ENCODE measurements at places on chromosomes 16 and 17. TPM values are rescaled to one million over a fixed set of nuclear protein-coding genes. Genes with fewer than 3 reads are reported as not detected.

Gene KRT36
- total RNA-seq, result not detected

- H3K4me1 ChIP-seq, result no peaks in the 10 kb centered on the region
- peak overlapping the region; percentile 7 for H3K27ac ChIP-seq
- DNase-seq, result no peak
- no peak overlapping the region for H3K4me3 ChIP-seq
Measured at GRCh38 chr16:29306943-29307597, 99.4 kb downstream of the NPIPB11 start.

Gene NECAB2
- not detected for total RNA-seq

Gene IRX6
- 0.10 TPM for total RNA-seq

- peaks cover 5% of the 10 kb centered on the region for H3K4me1 ChIP-seq
- H3K27ac ChIP-seq, result no peak overlapping the region
- H3K36me3 ChIP-seq, result no peaks in the 10 kb centered on the region
- no peak overlapping the region for H3K4me3 ChIP-seq
Measured at GRCh38 chr17:47902039-47902744, 6.2 kb downstream of the SP2 start.

GRCh38 chr17:39663688-39664580 lies 1.2 kb upstream of the TCAP start:
- H3K4me3 ChIP-seq, result no peak overlapping the region
- DNase-seq, result peak; percentile 70
- peaks cover 52% of the 10 kb centered on the region for H3K4me1 ChIP-seq
- peaks cover 5% of the 10 kb centered on the region for H3K27me3 ChIP-seq
- H3K36me3 ChIP-seq, result no peaks in the 10 kb centered on the region

DNA sequence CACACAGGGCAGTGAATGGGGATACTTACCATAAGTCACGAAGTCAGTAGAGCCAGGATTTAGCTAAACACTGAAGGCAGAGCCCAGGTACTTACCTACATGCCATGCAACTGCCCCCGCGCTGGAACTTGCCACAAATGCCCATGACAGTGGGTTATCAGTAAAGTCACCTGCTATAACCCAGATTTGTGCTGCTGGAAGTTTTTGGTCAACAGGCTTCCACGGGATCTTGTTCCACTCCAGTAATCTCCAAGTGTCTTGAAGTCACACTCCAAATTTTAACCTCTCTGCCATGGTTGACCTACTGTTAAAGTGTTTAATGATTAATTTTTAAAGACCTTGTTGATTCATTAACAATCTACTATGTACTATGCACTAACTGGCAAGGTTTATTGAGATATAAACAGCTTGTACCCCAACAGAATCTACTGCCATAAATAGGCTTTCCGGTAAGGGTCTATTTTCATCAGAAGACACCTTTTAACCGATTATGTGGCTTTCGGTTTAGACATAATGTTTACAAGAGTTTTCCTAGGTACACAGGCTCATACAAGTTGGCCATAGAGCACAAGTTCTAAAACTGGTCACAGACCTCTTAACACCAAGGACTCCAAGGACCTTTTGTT lies 6.3 kb upstream of the SLC5A11 start:
- H3K4me1 ChIP-seq, result peaks cover 10% of the 10 kb centered on the region
- no peak overlapping the region for H3K4me3 ChIP-seq
- no peaks in the 10 kb centered on the region for H3K36me3 ChIP-seq
- peak overlapping the region; percentile 25 for H3K27ac ChIP-seq
- no peaks in the 10 kb centered on the region for H3K27me3 ChIP-seq

- no peaks in the 10 kb centered on the region for H3K36me3 ChIP-seq
- H3K4me1 ChIP-seq, result peaks cover 17% of the 10 kb centered on the region
- peak overlapping the region; percentile 82 for H3K27ac ChIP-seq
- DNase-seq, result peak; percentile 82
Measured at GRCh38 chr17:15456972-15457722, 10.3 kb downstream of the CDRT4 start.

Gene OTOA
- 0.07 TPM for total RNA-seq

GRCh38 chr17:57975044-57975443 lies 13.0 kb downstream of the VEZF1 start:
- no peaks in the 10 kb centered on the region for H3K27me3 ChIP-seq
- H3K4me1 ChIP-seq, result peaks cover 17% of the 10 kb centered on the region
- peaks cover under 1% of the 10 kb centered on the region for H3K36me3 ChIP-seq
- H3K27ac ChIP-seq, result peak overlapping the region; percentile 22
- DNase-seq, result peak; percentile 37

DNA sequence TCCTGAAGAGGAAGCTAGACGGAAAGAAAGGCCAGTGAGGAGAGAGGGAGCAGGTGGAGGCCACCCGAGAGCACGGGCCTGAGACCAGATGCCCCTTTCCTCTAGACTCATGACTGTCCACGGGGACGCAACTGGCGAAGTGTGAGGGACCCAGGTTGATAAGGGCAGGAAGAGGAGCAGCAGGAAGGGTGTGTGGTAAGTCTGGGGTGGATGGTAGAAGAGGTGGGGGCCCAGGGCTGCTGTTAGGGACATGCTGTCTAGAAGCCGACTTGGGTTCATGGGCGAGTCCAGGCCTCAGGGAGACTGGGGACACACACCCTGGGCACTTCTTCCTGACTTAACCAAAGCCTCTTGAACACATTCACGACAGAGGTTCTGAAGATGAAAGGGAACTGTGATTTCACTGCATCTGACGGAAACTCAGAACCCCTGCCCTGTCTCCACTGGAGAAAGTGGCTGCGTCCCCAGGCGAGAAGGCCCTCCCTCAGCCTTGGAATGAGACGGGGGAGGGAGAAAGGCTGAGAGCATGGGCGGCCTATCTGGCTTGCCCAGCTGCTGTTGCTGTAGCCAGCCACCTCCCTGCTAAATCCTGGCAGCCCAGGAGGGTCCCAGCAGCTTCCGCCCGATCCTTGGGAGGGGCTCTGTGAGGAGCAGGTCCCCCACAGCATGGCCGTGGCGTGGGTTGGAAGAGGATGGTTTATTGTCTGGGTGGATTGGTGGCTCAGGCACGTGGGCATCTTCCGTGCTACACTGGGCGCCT lies 6.0 kb downstream of the HIC1 start:
- H3K4me3 ChIP-seq, result no peak overlapping the region
- no peak overlapping the region for H3K27ac ChIP-seq
- H3K27me3 ChIP-seq, result peaks cover 39% of the 10 kb centered on the region
- H3K4me1 ChIP-seq, result peaks cover 30% of the 10 kb centered on the region
- no peak for DNase-seq

Gene UBALD1
- total RNA-seq, result 9.9 TPM

DNA sequence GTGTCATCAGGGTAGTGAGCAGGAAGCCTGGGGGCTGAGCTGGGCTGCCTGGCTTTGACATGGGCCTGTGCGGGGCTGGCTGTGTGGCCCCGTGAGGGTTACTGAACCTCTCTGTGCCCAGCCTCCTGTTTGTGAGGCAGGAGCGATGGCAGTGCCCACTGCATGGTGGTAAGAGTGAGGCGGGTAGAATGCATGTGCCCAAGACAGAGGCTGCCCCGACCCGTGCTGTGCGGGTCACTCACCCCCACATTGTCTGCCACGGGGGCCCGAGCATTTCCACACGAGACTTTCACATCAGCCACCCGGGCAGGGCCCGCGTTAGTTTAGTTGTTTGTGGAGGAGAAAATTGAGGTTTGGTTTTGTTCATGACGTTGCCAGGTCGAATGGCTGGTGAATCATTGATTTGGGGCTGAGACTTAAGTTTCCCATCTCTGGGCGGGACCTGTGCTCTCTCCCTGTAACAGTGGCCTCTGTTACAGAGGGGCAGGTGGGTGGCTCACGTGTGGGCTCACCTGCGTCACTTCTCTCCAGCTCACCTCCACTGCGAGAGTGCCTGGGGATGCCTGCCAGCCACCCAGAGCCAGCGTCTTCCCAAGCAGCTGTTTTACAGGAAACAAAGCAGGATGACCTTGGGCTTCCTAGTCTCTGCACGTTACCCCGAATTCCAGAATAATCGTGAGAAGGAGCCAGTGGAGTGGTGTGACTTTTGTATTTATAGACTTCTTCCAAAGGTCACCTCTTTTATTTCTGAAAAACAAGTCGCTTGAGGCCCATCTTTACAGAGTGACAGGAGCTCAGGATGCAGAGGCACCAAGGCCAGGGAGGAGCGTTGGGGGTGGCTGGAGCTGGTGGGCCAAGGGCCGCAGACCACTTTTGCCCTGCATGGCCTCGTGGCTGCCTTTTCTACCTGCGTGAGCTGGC lies 150.6 kb downstream of the RPTOR start:
- H3K4me1 ChIP-seq, result peaks cover 28% of the 10 kb centered on the region
- no peaks in the 10 kb centered on the region for H3K27me3 ChIP-seq
- peak overlapping the region; percentile 95 for H3K27ac ChIP-seq
- DNase-seq, result peak; percentile 85
- H3K4me3 ChIP-seq, result no peak overlapping the region

Gene SLFN11
- total RNA-seq, result 6.3 TPM

Gene SLC25A11
- total RNA-seq, result 59.5 TPM

Gene TRAPPC2L
- total RNA-seq, result 58.7 TPM

- no peaks in the 10 kb centered on the region for H3K36me3 ChIP-seq
- peaks cover 19% of the 10 kb centered on the region for H3K4me1 ChIP-seq
- no peak for DNase-seq
Measured at GRCh38 chr17:64183815-64184214, 53.9 kb upstream of the ERN1 start.

Gene TPSD1
- not detected for total RNA-seq

DNA sequence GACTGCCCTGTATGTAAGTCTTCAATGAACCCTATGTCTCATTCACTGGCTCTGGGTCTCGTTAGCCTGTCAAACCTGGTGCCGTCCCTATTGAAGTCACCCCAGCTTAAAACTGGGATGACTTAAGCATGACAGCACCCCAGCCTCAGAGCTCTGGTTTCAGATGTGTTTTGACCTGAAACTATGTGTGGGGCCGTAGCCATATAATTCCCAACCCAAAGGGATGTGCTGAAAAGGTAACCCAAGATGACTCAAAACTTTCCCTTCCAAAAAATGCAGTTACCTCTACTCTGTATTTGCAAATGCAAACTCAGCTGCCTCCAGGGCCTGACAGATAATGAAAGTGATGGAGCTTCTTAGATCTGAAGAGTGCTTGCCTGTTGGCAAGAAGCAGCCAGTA lies 478.3 kb upstream of the ERCC4 start:
- no peak overlapping the region for H3K4me3 ChIP-seq
- no peaks in the 10 kb centered on the region for H3K4me1 ChIP-seq
- H3K27ac ChIP-seq, result no peak overlapping the region
- DNase-seq, result no peak
- H3K27me3 ChIP-seq, result no peaks in the 10 kb centered on the region
- no peaks in the 10 kb centered on the region for H3K36me3 ChIP-seq

Gene HAGH
- 55.6 TPM for total RNA-seq

DNA sequence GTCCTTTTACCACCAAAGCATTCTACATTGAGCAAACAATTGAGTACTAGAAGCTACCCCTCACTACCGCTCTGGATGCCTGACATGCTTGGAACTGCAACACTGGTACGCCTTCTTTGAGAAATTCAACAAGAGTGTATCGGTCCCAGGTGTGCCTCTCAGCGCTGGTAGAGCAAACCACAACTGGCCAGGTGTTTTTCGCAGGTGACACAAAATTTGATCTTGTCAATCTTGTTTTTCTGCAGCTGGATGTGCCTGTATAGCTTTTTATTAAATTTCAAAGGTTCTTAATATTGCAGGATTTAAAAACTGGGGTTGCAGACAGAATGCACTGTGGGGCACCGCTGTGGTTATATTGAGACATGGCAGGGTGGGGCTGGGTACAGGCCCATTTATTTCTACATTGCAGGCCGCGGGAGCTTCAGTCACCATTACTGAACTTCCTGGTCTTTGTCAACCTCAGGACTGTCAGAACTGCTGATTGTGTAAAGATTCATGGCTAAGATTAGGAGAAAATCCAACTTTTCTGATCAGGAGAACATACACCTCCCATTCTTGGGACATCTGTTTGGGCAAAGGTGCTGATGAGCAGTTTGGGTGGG lies 4.5 kb upstream of the SNX20 start:
- no peak overlapping the region for H3K4me3 ChIP-seq
- no peaks in the 10 kb centered on the region for H3K36me3 ChIP-seq
- H3K4me1 ChIP-seq, result no peaks in the 10 kb centered on the region
- DNase-seq, result no peak
- H3K27me3 ChIP-seq, result no peaks in the 10 kb centered on the region

GRCh38 chr17:64920419-64921172 lies 1.3 kb upstream of the LRRC37A3 start:
- H3K27ac ChIP-seq, result no peak overlapping the region
- no peaks in the 10 kb centered on the region for H3K27me3 ChIP-seq
- peak; percentile 28 for DNase-seq
- no peak overlapping the region for H3K4me3 ChIP-seq

Gene TBC1D3B
- total RNA-seq, result 2.0 TPM

DNA sequence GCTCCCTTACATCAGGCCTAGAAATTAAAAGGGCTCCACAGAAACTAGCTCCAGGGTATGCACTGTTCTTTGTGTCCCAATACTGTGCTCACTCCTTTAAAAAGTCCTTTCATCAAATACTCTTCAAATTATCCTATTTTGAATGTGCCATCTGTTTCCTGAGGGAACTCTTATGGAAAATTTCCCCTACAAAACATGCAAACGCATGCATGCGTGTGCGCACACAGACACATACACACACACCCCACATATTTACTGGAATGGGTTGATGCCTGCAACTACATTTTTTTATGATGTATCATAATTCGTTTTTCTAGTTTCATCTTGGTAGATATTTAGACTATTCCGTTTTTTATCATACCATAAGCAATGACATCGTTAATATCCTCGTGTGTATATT lies 351.2 kb upstream of the KIF2B start:
- no peak overlapping the region for H3K4me3 ChIP-seq
- DNase-seq, result no peak
- H3K27ac ChIP-seq, result no peak overlapping the region
- no peaks in the 10 kb centered on the region for H3K36me3 ChIP-seq
- H3K4me1 ChIP-seq, result no peaks in the 10 kb centered on the region

Gene PPY
- total RNA-seq, result not detected

Gene CLEC10A
- 0.24 TPM for total RNA-seq

Gene CBFA2T3
- total RNA-seq, result 0.07 TPM
